ENCODE measurements at places on chromosomes 4 and X.
A peak's percentile ranks its signal among the peaks of the same experiment; 100 is the strongest.

DNA sequence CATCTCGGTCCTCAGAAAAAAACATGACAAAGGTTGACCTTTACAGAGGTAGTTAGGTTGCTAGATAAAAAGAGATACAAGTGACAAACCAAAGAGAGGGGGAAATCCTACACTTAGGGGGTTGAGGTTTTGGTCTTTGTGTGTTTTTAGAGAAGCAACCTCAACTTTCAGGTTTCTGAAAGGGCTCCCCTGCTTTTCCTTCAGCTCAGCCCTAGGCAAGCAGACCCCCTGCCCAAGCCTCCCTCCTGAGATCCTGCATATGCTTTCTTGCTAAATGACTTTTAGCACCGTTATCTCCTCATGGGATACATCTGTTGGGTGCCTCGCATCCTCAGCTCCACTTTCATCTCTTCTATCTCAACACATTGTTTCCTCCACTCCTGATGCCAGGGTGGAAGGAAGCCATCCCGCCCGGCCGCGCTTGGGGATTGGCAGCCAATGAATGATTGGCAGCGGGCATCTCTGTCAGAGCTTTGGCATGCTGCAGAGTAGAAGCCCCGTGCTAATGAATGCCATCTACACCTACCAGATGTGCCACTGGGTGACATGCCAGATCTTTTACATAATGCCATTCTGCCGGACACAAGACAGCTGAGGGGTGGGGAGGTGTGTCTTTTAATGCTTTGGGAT, 15.0 kb upstream of the PRDM8 start:
- DNase-seq: no peak

- DNase-seq: peak; percentile 66
These were observed 42.8 kb upstream of the TRIM2 start for GRCh38 chr4:153161226-153161963.

- no peak for DNase-seq
These were observed 11.2 kb upstream of the PGRMC2 start for GRCh38 chr4:128298852-128299251.

DNA sequence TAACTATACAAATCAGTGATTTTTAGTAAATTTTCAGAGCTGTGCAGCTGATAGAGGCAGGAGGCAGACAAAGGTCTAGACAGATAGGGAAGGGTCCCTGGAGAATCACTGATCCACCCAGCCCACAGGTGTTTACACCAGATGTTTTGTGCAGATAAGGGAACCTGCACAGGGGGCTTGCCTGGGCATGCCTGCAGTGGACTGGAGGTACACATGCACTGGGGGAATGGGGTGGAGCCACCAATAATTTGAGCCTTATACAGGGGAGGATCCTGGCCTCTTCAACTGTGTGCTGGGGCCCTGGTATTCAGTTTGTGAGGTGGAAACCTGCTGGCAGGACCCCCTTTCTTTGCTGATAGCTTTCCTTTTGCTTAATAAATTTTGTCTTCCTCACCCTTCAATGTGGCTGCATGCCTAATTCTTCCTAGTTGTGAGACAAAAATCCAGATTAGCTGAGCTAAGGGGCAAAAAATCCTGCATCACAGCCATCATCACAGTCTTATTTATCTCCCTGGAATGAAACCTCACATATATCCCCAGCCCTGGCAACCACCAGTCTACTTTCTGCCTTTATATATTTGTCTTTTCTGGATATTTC, 102.8 kb downstream of the KDM6A start:
- no peak for DNase-seq

GRCh38 chrX:133607419-133608348, 192.4 kb upstream of the GPC4 start:
- DNase-seq: no peak

DNA sequence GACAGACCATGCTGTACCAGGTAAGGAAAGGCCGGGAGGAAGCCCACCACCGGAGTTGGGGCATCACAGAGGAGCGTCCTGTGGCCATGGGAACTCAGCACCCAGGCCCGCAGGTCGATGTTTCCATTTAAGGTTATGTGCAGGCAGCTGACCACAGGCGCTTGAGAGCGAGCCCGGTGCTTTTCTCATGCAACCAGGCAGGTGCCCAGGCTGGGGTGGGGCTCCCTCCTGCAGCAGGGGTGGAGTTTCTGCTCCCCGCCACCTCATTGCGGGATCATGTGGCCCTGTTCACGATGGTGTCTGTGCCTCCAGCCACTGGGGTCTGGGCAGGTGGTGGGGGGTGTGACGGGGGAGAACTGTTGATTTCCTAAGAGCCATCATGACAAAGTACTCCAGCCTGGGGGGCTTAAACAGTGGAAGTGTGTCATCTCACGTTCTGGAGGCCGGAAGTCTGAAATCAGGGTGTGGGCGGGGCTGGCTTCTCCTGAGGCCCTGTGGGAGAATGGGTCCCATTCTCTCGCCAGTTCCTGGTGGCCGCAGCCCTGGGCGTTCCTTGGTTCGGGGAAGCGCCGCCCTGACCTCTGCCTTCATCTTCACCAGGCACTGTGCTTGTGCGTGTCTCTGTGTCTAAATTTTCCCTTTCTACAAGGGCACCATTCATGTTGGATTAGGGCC, 60.9 kb downstream of the CPZ start:
- DNase-seq: no peak

GRCh38 chr4:67198727-67199126, 346.6 kb downstream of the CENPC start:
- DNase-seq: peak; percentile 62

- no peak for DNase-seq
These were observed 124.2 kb downstream of the ENOX2 start for GRCh38 chrX:130778773-130779172.

DNA sequence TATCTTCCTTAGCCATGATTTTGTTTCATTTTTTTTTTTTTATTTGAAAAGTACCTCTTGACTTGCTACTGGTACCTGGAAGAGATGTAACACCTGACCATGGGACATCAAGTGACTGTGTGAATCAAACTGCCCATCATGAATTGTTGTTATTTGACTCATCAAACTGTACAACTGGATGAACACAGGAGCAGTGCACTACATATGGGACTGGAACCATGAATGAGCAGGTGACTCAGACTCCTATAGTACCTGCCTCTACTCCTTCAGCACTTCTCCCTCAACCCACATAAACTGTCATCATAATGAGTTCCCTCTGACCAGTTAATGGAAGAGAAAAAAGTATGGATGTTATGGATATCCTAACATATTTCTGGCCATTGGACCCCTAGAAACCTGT, 15.9 kb upstream of the UBE2D3 start:
- DNase-seq: no peak

- DNase-seq: no peak
These were observed 28.2 kb downstream of the PHKA1 start for GRCh38 chrX:72685810-72686456.

- DNase-seq: no peak
These were observed 73.9 kb downstream of the RTL5 start for GRCh38 chrX:72057849-72058248.

- no peak for DNase-seq
These were observed 412.7 kb upstream of the TENM3 start for GRCh38 chr4:181830404-181831035.

DNA sequence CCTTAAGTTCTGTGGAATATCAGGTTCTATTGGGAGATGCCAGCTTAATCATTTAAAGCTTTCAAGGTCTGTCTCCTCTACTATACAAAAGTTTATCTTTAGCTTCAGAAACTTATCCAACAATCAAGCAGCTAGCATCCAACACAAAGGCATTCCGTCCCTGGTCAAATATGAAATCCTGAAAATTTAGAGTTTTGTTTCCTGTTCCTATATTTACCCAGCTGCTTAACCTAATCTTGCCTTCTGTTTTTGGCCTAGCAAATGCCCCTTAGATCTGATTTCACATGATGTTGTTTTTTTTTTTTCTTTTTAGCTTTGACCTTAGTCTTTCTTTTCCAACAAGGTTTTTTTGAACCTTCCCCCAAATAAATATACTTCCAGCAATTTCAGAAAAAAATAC, 33.8 kb downstream of the FAM13A start:
- DNase-seq: no peak

GRCh38 chr4:87002682-87003043, 67.9 kb downstream of the AFF1 start:
- DNase-seq: no peak

GRCh38 chrX:11543249-11543648, 122.5 kb downstream of the ARHGAP6 start:
- DNase-seq: no peak

DNA sequence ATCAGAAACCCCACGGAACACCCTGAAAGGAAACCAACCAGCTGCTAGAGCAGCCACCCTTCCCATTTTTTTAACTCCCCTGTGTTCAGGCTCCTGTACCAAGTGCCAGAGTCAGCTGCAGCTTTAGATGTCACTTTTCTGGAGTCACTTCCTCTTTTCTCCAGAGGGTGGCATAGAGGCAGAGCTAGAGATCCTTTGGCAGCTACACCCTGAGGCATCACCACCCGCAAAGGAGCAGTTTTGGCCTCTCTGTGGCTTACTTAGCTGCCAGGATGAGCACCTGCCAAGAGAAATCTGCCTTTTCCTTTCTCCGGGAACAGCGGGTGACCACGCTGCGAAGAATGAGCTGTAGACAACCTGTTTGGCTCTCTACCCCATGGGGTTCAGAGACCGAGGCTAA, 58.0 kb upstream of the CHRDL1 start:
- peak; percentile 7 for DNase-seq

- DNase-seq: no peak
These were observed 5.5 kb downstream of the ELMOD2 start for GRCh38 chr4:140529434-140529833.

DNA sequence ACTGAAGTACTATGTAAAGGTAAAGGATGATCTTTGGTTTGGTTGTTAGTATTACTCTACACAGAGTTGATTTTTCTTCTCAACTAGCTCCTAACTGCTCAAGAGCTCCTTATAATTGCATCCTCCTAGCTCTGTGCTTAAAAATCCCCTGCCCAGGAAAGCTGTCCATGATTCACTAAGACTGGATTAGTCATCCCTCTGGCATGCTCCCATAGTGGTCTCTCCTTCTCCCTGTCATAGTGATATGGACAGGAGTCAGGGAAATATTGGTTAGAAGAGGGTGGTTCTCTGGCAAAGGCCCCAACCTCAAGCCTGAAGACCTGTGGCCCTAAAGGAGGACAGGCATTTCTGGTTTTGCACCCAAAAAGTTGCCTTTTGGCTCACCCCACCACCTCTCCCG, 242.3 kb upstream of the KCNIP4 start:
- DNase-seq: peak; percentile 31

- no peak for DNase-seq
These were observed 48.1 kb downstream of the FNIP2 start for GRCh38 chr4:158816955-158817354.

DNA sequence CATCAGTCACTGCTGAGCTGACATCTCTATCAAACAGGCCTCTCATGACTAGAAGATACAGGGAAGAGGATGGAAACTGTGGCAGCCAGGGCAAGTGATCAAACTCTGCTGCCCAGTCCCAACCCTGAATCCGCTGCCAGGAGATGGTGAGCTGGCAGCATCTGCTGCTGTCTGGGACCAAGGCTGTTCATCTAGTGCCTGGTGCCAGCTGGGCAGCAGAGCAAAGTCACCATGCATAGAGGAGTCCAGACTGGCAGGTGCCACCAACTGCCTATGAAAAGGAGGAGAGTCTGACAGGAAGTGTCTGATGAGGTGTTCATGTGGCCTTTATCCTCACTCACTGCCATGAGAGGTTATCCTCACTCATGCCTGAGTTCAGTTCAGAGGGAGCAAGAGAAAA, 518.9 kb downstream of the MID1IP1 start:
- DNase-seq: no peak

DNA sequence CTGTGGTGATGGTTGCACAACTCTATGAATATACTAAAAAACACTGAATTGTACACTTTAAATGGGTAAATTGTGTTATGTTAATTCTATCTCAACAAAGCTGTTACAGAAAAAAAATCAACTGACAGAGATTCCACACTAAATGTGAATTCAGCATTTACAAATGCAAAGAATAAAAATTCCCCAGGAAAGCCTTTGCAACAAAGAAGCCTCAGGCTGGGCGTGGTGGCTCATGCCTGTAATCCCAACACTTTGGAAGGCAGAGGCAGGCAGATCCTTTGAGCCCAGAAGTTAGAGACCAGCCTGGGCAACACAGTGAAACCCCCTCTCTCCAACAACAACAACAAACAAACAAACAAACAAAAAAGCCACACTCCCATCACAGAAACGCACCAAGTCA, 8.9 kb downstream of the BCLAF3 start:
- no peak for DNase-seq

DNA sequence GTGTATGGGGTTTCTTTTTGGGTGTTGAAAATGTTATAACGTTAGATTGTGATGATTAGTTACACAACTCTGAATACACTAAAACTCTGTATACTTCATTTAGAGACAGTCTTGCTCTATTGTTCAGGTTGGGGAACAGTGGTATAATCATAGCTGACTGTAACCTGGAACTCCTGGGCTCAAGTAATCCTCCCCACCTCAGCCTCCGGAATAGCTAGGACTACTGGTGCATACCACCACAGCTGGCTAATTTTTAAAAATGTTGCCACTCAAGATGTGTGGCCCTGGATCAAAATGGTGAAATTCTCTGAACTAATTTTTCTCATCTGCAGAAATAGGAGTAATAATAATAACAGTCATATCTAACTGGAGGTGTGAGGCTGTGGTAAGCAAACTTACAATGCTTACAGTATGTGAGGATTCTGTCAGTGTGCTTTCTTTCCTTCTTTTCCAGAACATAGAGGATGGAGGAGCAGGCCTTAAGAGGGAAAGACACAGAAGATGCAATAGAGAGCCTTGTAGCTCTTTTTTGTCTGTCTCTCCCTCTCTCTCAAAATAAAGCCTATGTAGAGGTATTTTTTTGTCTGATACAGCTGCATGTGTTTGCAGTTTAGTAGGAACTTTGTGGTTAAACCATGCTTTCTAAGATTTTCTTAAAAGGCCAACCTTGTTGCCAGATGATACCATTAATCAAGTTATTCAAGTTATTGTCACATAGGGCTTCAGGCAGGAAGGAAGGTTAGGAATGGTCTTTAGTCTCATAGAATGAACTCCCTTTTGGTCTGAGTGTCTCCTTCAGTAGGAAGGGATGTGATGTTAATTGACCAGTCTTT, 7.5 kb downstream of the ADD1 start:
- no peak for DNase-seq

GRCh38 chr4:93086356-93086755, 742.2 kb upstream of the ATOH1 start:
- DNase-seq: no peak

GRCh38 chr4:102761296-102761701, 531 bp upstream of the MANBA start:
- DNase-seq: no peak

DNA sequence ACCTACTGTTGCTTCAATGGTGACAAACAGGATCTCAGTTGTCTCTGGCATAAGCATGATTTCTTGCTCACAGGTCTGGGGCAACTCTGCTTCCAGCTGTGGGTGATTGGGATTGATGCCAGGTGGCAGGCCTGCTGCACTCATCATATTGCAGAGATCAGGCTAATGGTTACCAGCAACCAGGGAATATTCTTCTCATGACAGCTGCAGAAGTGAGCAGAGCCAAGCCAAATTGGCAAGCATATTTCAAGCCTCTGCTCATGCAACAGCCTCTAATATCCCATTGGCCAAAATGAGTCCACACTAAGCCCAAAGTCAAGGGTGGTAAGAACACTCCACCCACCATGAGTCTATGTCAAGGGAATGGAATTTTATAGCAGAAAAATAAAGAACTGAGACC, 26.7 kb upstream of the TBC1D19 start:
- no peak for DNase-seq

- DNase-seq: no peak
These were observed 997.2 kb upstream of the SLIT2 start for GRCh38 chr4:19254486-19254885.

Data from COLO829 (cell line).